RKO (cell line): ENCODE measurements at places on chromosomes 1 and 21.

- no peak for DNase-seq
Measured at GRCh38 chr1:16067127-16067768, 6.2 kb downstream of the FAM131C start.

DNA sequence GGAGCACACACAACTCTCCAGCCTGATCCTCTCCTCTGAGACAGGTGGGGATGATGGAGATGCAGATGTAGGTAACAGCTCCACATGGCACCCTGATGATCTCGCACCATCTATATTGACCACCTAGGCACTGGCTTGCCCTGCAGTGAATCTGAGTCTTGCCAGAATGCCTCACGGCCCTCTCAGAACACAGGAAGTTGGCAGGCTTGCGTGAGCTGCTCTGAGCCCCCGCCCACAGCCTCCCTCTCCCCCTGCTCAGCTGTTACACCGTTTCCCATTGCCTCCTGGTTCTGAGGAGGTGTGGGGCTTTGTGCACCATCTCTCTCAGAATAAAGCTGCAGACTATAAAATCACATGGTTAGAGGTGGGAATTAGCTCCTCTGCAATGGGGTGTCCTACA, 48.0 kb downstream of the URB2 start:
- DNase-seq, result no peak

DNA sequence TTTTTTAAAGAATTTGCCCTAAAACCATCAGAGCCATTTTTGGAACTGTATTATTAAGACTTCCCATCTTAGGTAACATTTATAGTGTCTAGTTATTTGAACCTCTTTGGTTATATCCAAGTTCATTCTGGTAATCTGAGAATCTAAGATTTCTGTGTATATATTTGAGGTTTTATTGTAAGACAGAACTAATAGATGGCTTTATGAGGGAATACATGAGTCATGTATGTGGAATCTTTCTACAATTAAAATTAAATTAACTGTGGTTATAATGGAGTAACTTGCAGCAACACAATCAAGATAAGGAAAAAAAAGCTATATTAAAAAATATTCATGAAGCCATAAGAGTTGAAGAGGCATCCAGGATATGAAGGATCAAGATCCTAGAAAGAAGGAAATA, 92.1 kb downstream of the UBE2U start:
- no peak for DNase-seq

- no peak for DNase-seq
Measured at GRCh38 chr1:50417946-50418599, 5.2 kb downstream of the DMRTA2 start.

- no peak for DNase-seq
Measured at GRCh38 chr1:9455487-9456234, 83.6 kb upstream of the SLC25A33 start.
